Activated CD4-positive, alpha-beta T cell treated with anti-CD3 and anti-CD28 coated beads, Interleukin-2, amount 10 ng/mL, durations not matched to agents 7 days and 5 days (primary cell): ENCODE measurements at places on chromosomes 6 and 20.

GRCh38 chr6:152572338-152573088 is 64.6 kb downstream of the SYNE1 start:
- no peak for DNase-seq
- H3K4me3 ChIP-seq, result no peak overlapping the region
- H3K36me3 ChIP-seq, result no peaks in the 10 kb centered on the region

- H3K36me3 ChIP-seq, result no peaks in the 10 kb centered on the region
- DNase-seq, result no peak
- H3K4me1 ChIP-seq, result no peaks in the 10 kb centered on the region
- no peak overlapping the region for H3K27ac ChIP-seq
Observed at GRCh38 chr6:39416728-39417127, 94.2 kb upstream of the KCNK16 start.

DNA sequence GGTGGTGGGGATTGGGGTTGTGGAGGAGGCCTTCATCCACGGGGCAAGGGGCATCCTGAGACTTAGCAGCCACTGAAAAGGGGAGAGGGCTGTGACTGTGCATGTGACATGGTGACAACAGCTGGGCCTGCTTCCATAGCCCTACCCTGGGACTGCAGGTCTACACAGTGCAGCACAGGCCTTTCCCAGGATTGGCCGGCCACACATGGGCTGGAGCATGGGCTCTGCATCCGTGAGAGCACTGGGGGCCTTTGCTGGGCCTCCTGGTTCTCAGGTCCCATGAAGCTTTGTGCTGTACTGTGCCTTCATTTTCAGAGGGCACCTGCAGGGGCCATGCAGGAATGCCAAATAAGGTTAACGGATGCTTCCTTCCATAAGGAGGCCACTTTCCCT is 56.0 kb downstream of the ZDHHC14 start:
- no peaks in the 10 kb centered on the region for H3K27me3 ChIP-seq
- no peak for DNase-seq
- peaks cover 15% of the 10 kb centered on the region for H3K36me3 ChIP-seq
- no peaks in the 10 kb centered on the region for H3K4me1 ChIP-seq
- no peak overlapping the region for H3K27ac ChIP-seq
- no peak overlapping the region for H3K4me3 ChIP-seq

- H3K4me3 ChIP-seq, result no peak overlapping the region
- no peak overlapping the region for H3K27ac ChIP-seq
- no peak for DNase-seq
- peaks cover 30% of the 10 kb centered on the region for H3K27me3 ChIP-seq
- H3K36me3 ChIP-seq, result no peaks in the 10 kb centered on the region
- H3K4me1 ChIP-seq, result no peaks in the 10 kb centered on the region
Observed at GRCh38 chr6:57822896-57823358, 505.5 kb downstream of the PRIM2 start.
